Activated T-helper 1 cell treated with anti-CD3 and anti-CD28 coated beads, Interleukin-12 subunit alpha, Interleukin-12 subunit beta, Interleukin-2, Interleukin-4 antibody, amounts not matched to agents 30 ng/mL and 10 ng/mL and 1 ng/mL, durations not matched to agents 14 hours and 24 hours and 36 hours (primary cell): ENCODE measurements at places on chromosomes 1 and 21. TPM values are rescaled to one million over a fixed set of nuclear protein-coding genes. Genes with fewer than 3 reads are reported as not detected.

PEX14 gene
- total RNA-seq = 22.7 and 23.5 TPM in 2 replicates

SPRR2D gene
- not detected in 2 replicates for total RNA-seq

C1orf94 gene
- not detected in 2 replicates for total RNA-seq

ITGB2 gene
- 292 and 294 TPM in 2 replicates for total RNA-seq

KIF17 gene
- not detected in 2 replicates for total RNA-seq

MR1 gene
- total RNA-seq = 16.6 and 17.6 TPM in 2 replicates

LDLRAD1 gene
- total RNA-seq = not detected in 2 replicates
